MV-4-11 (cell line): ENCODE measurements at places on chromosomes 16 and 17.
A peak's percentile ranks its signal among the peaks of the same experiment; 100 is the strongest.

DNA sequence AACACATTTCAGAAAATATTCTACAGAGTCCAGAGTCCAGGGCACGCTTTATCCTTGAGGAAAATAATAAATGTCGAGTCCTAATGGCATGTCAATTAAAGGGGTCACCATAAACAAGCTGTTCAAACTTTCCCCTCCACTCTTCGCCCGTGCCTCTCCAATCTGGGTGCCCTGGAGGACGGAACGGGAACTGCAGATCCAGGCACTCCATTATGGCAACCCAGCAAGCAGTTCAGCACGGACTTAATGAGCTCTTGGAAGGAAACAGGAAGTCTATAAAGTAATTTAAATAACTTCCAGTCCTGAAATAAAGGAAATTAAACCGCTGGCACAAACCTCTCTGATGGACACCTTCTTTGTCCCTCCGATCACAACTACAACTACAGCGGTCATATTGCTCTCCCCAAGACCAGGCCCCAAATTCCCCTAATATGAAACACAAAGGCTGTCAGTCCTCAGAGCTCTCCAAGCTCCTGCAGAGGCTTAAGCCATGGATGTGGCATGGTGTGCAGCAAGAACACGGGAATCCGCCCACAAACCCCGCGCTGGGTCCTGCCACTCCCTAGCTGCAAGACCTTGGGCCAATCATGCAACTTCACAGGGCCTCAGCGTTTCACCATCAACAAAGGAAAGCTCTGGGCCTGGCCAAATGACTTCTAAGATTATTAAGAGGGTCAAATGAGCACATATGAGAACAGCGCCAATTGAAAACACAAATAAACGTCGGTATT lies 52.6 kb downstream of the ZFHX3 start:
- no peak for DNase-seq

- no peak for DNase-seq
These were observed 63.3 kb downstream of the NOG start for GRCh38 chr17:56656701-56657327.

DNA sequence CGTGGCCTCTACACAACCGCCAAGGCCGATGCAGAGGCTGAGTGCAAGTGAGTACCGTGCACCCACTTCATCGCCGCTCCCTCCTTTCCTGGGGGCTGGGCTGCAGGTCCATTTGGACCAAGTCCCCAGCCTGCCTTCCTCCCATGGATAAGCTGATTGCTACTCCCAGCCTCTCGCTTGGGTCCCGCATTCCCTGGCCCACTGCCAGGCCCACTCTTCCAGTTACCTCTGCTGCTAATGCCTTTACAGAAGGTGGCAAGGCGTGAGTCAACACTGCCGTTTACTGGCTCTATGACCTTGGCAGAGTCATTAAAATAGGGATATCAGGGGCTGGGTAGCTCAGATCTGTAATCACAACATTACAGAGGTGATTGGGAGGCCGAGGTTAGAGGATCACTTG lies 11.2 kb downstream of the SULT1A2 start:
- DNase-seq: no peak

- no peak for DNase-seq
These were observed 7.7 kb upstream of the ITGA3 start for GRCh38 chr17:50048146-50048720.

DNA sequence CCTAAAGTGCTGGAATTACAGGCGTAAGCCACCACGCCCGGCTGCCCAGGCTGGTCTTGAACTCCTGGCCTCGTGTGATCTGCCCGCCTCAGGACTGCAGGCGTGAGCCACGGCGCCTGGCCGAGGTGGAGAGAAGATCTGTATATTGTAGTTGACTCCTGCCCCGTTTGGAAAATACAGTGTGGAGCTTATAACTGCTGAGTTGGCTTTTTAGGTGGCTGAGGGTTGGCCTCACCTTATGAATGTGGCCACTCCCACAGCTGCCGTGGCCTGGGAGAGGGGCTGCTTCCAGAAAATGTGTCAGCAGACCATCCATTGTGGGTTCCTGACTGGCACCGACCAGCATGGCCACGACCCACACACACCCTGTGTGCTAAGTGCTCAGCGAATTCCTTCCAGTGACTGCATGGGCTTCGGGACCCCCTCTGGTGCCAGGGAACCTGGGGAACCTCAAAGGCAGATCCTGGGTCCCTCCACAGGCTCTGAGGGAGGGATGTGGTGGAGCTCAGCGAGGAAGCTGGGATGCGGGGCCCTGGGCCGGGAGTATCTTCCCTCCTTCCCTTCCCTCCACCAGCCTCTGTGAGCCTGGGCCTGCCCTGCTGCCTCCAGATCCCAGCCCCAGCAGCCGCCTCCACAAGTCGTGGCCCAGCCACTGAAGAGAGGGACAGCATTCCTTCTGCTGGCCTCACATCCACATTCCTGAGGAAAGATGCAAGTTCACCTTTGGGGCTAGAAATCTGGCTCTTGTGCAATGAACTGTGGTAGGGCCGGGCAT lies 10.9 kb upstream of the RAB11FIP3 start:
- DNase-seq: no peak

GRCh38 chr17:66135219-66135618 lies 56.7 kb downstream of the CEP112 start:
- DNase-seq: no peak

DNA sequence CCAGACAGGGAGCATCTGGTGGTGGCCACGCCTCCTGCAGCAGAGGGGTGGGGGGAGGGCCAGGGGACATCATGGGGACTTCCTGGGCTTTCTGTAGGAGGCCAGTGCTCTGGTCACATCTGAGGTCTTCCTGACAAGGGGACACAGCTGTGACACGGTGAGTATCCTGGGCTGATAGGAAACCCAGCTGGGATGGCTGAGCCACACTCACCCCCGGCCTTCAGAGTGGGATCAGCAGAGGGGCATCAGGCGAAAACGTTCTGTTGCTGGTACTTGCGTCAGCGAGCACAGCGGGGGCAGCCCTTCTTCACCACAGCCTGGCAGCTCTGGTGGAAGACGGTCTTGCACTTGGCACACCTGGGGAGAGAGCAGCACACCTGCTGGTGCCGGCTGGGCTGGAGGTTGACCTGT lies 122.9 kb upstream of the SMURF2 start:
- DNase-seq: no peak

- DNase-seq: no peak
These were observed 5.9 kb upstream of the UTP6 start for GRCh38 chr17:31907342-31907962.

- no peak for DNase-seq
These were observed 145.3 kb upstream of the CDH13 start for GRCh38 chr16:82481455-82481854.

DNA sequence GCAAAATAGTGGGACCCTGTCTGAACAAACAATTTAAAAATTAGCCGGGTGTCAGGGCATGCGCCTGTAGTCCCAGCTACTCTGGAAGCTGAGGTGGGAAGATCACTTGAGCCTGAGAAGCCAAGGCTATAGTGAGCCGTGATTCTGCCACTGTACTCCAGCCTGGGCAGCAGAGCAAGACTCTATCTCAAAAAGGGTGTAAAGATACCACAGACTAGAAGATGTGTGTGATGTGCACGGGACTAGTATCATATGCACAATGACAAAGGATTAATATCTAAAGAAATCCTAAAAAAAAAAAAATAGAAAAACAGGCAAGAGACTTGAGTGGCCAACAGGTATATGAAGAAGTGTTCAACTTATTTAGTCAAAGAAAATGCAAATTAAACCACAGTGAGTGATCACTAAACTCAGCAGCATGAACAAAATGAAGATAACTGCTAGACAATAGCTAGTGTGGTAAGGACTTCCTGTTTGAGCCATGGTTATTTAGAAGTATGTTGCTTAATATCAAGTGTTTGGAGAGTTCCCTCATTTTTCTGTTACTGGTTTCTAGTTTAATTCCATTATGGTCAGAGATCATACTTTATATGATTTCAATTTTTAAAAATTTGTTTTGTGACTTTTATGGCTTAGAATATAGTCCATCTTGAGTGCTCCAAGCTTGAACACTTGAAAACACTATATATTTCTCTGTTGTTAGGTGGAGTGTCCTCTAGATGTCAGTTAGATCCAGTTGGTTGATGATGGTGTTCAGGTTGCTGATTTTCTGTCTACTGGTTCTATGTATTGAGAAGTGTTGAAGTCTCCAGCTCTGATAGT lies 14.7 kb upstream of the SLX4 start:
- DNase-seq: peak; percentile 82

GRCh38 chr17:40075942-40076498 lies 13.3 kb downstream of the THRA start:
- DNase-seq: no peak

DNA sequence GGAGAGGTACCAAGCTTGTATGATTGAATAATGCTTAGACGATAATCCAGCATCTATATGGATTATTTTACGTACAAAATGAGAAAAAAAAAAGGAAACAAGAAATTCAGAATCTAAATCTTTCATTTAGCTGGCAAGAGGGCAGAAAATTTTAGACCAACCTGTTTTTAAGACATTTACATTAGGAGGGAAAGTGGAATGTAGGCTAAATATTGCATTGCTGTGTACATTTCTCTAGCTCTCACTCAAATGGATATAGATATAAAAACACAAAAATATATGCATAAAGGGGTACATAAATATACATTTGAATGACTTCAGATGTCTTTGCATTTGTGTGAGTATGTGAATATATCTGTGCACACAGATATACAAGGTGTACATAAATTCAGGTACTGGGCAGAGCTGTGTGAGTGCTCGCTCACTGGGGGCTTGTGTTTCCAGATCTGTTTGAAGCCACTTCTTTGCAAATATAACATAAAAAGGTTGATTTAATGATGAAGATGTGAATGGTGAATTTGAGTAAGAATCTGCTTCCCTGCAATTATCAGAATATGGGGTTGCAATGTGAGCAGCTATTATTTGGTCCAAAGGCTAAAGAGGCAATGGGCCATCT lies 14.2 kb upstream of the ZFHX3 start:
- no peak for DNase-seq

DNA sequence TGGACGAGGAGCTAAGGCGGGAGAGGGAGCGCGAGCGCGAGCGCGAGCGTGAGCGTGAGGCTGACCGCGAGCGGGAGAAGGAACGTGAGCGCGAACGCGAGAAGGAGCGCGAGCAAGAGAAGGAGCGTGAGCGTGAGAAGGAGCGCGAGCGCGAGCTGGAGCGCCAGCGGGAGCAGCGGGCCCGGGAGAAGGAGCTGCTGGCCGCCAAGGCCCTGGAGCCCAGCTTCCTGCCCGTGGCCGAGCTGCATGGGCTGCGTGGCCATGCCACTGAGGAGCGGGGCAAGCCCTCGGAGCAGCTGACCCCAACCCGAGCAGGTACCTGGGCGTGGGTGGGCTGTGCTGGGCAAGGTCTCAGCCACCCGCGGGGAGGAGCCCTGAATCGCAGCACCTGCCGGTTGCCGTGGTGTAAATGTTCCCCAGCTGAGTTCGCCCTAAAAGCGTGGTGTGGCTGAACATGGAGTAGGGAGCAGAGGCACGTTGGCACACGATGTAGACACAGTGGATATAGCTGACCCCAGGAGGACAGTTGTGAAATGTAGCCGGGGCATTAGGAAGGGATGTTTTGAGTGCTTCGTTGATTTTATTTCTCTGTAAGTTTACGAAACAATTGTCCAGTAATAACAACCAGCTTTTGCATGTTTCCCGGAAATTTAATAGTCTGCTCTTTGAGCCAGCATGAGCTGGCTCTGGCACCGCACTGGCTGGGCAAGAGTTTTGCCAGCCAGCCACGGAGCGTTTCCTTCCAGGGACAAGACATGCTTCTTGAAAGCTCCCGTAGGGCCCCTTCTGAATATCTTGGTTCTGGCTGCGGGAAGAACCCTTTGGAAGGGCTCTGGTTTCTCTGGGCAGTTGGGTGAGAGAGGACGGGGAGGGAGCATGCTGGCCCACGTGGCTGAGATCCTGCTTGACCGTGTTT lies 32.1 kb downstream of the GINS2 start:
- no peak for DNase-seq

DNA sequence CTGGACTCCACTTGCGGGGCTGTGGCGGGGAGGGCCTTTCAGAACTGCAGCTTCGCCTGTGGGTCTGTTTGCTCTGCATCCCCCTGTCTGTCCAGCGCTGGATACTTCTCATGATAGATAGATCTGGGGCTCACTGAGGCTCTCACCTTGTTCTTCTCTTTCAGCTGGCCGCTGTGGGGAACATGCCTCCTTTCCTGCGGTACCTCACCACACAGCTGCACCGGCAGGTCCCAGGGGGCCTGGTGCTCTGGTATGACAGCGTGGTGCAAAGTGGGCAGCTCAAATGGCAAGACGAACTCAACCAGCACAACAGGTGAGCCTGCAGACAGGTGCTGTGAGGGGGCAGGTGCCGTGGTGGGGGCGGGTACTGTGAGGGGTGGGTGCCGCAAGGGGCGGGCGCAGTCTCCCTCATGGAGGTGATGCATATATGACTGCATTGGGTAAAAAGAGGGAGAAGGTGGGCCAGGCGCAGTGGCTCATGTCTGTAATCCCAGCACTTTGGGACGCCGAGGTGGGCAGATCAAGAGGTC lies 6.2 kb downstream of the ENGASE start:
- DNase-seq: no peak

- DNase-seq: no peak
These were observed 26.2 kb downstream of the ABCC3 start for GRCh38 chr17:50660887-50661345.

- peak; percentile 58 for DNase-seq
These were observed 1.7 kb downstream of the SLFN5 start for GRCh38 chr17:35244341-35245195.

- DNase-seq: peak; percentile 21
These were observed 21.5 kb upstream of the PSMD7 start for GRCh38 chr16:74275031-74275636.

- no peak for DNase-seq
These were observed 58.2 kb downstream of the NACA2 start for GRCh38 chr17:61532826-61533225.

- DNase-seq: no peak
These were observed 5.5 kb downstream of the MAP2K3 start for GRCh38 chr17:21289902-21290571.

- no peak for DNase-seq
These were observed 25.8 kb downstream of the WSB1 start for GRCh38 chr17:27319541-27320221.

DNA sequence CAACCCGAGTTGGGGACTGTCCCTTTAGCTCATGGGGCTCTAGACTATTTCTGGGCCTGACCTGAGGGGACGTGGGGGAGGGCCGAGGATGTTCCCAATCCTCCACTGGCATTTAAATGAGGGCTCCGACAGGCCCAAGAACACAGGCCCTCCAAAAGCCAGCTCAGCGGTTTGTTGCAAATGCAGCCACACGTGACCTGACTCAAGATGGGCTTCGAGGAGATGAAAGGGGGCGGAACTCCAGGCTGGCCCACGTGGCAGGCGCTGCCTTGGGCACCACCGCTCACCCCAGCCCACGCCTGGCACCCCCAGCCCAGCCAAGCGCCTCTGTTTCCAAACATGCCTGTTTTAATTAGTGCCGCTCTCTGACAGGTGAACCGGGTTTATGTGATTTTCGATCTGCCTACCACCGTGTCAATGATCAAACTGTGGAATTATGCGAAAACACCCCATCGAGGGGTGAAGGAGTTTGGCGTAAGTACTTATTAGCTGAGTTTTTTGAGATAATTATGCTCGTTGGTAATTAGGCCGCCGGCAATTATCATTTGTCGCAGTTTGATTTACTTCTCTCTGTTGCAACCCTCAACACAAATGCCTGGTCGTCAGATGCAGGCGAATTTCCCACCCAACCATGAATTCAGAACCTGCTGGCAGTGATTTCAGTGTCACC lies 226.7 kb downstream of the KATNIP start:
- DNase-seq: no peak
